Gastrocnemius medialis (tissue), 4 donors: ENCODE measurements at places on chromosomes 11 and 22. TPM values are rescaled to one million over a fixed set of nuclear protein-coding genes. Genes with fewer than 3 reads are reported as not detected.

The CNGA4 gene
- total RNA-seq: not detected

DNA sequence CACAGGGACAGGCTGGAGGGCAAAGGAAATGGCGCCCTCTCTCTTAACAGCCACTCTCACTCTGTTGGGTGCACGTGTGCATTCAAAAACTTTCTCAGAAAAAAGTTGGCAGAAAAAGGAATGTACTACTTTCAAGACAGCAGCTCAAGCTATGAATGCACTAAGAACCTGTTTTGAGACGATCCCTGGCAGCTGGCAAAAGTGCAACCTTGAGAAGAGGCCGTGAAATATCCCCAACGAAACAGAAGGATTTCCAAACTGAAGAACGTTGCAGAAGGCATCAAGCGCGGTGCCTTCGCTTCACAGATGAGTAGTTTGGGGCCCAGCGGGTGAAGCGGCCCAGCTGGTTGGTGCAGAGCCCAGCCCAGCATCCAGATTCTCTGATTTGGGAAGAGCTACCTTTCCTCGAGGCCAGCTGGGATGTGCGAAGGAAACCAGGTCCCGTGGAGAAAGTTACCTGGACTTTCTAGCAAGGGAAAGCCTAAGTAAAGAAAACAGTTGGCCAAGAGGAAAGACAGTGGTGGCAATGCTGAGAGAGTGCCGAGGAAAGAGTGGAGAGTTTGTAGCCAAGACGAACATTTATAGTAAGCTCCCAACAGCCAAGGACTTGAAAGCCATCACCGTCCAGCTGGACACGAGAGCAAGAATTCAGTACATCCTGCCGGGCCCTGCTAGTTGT is 16.3 kb downstream of the IFT27 start:
- H3K4me3 ChIP-seq: no peak overlapping the region
- H3K4me1 ChIP-seq: no peaks in the 10 kb centered on the region
- no peak for DNase-seq

GRCh38 chr11:32893093-32893342 is 407 bp downstream of the QSER1 start:
- no peaks in the 10 kb centered on the region for H3K36me3 ChIP-seq
- peaks cover 19% of the 10 kb centered on the region for H3K4me1 ChIP-seq
- no peaks in the 10 kb centered on the region for H3K27me3 ChIP-seq

DNA sequence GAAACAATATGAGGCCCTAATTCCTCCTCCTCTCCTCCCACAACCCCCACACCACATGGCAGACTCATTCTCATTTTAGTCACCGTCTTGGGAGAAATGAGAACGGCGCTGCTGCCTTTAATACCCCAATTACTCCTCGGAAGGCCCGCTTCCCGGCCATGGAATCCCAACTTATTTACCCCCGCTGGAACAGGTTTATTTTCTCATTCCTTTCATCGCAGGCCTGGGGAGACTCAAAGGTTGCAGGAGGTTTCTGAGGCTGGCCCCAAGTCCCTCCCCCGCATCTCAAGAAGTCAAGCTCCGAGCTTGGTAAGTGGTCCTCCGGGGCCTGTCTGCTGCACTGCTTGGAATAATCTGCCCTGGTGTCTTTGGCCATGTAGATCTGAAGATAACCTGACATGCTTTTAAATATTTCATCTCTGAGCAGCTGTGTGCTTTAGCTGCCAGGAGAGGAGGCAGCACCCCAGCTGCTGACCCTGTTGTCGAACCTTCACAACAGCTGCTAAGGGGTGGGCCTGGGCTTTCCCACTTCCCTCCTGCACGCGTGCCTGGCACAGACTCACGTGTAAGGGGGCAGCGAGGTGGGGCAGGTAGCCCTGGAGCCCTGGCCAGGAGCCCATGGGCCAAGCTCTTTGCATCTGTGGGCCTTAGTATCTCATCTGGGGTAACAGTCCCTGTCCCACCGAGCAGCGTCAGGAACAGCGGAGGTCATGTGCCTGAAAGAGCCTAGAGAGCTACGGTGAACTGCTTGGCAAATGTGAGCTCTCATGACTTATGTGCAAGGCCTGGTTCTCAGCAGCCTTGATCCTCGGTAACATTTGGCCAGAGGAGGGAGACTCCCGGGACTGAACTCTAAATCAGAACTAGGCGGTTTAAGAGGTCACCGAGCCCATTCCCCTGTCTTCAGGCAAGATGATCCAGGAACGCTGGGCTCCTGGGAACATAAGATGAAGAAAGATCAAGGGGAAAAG is 164.6 kb downstream of the ST3GAL4 start:
- no peak overlapping the region for H3K4me3 ChIP-seq
- H3K27ac ChIP-seq: no peak overlapping the region
- H3K4me1 ChIP-seq: no peaks in the 10 kb centered on the region
- no peak for DNase-seq
- H3K36me3 ChIP-seq: no peaks in the 10 kb centered on the region

DNA sequence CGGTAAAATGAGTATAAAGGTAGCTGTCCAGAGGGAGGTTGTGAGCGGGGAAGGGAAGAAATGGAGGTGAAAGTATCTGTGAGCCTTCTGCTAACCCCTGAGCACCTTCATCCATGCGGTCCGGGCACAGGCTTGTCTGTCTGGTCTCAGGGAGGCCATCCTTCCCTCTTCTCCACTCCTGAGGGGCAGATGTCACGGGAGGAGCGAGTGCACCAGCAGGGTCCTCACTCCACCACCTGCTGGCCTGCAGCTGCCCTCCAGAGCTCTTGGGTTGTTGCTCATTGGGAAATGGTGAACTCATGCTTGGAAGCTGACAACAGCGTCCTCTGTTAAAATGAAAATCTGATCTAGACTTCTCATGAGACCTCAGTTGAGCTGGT is 33.8 kb upstream of the WNT11 start:
- H3K27me3 ChIP-seq: no peaks in the 10 kb centered on the region
- no peak for DNase-seq
- H3K36me3 ChIP-seq: no peaks in the 10 kb centered on the region

DNA sequence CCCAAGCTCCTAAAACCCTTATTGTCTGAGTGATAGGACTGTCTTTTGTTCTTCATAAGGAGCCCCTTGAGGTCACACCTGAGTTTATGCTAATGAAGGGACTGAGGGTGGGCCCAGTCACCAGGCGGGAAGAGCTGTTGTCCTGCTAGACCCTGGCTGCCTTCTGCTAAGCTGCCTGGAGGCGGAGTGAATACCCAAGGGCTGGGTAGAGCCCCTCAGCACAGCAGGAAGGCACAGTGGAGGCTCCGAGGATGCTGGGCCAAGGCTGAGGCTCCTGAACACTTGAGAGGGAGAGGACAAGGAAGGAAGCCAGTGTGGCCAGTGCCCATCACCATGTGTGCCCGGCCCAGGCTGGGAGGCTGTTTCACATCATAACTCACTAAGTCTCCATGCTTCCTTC is 4.8 kb upstream of the PHF21B start:
- H3K27me3 ChIP-seq: peaks cover 27% of the 10 kb centered on the region
- peaks cover 10% of the 10 kb centered on the region for H3K4me1 ChIP-seq
- no peak overlapping the region for H3K4me3 ChIP-seq
